Hematopoietic multipotent progenitor cell treated with erythropoietin and hydrocortisone succinate and interleukin-3 and kit ligand, for 6 days (in vitro differentiated cells): ENCODE measurements at places on chromosomes 5 and 9.

- DNase-seq: peak; percentile 92
These were observed 10.0 kb upstream of the C5 start for GRCh38 chr9:121059998-121060636.

GRCh38 chr9:104982543-104982942 lies 54.6 kb upstream of the ABCA1 start:
- DNase-seq: peak; percentile 97

DNA sequence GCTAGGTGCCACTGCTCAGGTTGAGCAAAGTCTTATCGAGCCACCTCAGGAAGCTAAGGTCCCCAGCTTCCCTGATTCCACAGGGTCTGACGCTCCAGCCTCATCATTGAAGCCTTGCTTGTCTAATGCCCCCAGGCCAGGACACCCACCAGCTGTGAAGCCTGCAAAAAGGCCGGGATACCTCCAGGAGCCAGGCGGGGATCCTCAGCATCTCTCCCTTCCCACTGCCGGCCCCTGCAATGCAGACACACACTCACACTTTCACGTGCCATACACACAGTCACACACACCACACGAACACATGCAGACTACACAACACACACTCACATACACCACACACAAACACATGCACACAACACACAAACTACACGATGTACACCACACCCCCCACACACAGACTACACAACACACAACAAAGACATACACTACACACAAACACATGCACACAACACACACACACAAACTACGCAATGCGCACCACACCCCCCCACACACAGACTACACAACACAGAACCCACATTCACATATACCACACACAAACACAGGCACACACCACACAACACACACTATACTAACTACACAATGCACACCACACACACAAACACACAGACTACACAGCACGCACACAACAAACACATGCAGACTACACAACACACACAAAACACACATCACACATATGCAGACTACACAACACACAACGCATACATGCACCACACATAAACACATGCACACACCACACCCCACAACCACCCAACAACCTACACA lies 17.8 kb upstream of the S1PR3 start:
- DNase-seq: no peak

DNA sequence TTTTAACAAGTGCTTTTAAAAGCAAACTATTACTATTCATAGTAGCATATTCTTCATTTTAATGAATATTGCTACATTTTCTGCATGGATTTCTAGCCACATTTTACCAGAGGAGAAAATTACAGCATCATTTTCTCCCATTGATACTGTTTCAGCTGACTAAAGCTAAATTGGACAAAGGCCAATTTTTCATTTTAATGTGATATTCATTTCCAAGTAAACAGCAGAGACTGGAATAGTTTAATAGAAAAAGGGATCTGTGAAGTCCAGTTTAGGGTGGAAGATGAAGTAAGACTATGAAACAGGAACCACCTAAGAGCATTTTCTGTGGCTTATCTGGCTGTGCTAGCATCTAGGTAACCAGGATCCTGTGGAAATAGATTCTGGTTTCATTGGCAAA lies 128.1 kb downstream of the GIN1 start:
- no peak for DNase-seq

GRCh38 chr5:135660826-135661575 lies 82.2 kb upstream of the CXCL14 start:
- DNase-seq: no peak

GRCh38 chr9:82922686-82923085 lies 140.3 kb downstream of the RASEF start:
- no peak for DNase-seq

DNA sequence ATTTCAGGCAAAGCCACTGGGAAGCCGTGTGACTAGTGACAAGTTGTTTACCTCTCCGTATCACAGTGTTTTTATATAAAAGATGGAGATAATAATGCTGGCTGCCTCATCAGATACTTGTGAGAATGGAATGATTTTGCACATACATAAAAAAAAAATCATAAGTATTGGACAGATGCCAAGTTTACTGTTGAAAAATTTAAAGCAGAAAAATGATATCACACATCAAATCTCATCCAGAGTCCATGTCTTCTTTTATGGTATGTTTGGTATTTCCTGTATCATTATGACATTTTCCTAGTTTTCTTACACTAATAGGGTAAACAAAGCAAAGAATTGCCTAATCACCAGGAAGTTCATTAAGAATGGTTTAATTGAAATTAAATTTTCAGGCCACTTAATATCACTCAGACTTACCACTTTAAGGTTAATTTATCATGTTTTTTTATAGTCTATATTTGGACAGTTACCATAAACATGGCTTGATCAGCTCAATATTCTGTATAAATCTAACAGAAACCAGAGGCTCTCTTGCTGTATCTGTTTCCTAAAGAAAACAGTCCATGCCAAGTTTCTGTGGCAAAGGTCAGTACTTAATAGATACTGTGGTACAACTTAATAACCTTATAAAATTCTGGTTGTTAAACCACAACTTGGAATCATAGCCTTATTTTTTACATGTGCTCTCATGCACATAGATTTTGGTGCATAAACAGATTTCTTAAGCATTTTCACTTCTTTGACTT lies 656.5 kb upstream of the RIOK2 start:
- no peak for DNase-seq

- DNase-seq: no peak
These were observed 23.9 kb downstream of the SLC36A1 start for GRCh38 chr5:151471276-151471675.

DNA sequence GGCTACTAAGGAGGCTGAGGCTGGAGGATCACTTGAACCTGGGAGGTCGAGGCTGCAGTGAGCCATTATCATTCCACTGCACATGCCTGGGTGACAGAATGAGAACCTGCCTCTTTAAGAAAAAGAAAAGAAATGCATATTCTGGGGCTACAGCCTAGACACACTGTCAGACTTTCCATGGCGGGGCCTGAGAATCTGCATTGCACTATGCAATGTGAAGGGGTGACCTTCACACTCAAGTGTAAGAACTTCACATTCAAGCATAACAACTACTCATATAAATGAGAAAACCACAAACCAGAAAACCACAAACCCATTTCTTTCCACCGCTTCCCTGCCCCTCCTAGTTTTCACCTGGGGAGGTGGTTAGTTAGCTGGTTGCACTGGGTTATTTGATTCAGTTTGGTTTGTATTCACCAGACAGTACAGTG lies 18.0 kb upstream of the FBP2 start:
- no peak for DNase-seq

DNA sequence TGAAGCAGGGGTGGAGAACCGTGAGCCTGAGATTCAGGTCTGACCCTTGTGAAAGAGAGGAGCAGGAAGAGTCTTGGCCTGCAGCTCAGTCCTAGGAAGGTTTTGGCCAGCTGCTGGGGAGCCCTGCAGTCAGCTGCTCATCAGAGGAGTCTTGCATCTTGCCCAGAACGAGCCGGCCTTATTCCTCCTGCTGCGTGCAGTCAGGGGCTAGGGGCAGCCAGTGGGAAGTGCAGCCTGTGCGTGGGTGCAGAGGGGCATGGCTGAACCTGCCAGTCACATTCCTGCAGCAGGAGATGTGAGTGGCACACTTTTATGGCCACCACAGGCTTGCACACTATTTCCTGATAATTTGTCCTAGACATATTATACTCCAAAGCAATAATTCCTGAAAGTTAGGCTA lies 278.7 kb downstream of the NPR3 start:
- DNase-seq: no peak

DNA sequence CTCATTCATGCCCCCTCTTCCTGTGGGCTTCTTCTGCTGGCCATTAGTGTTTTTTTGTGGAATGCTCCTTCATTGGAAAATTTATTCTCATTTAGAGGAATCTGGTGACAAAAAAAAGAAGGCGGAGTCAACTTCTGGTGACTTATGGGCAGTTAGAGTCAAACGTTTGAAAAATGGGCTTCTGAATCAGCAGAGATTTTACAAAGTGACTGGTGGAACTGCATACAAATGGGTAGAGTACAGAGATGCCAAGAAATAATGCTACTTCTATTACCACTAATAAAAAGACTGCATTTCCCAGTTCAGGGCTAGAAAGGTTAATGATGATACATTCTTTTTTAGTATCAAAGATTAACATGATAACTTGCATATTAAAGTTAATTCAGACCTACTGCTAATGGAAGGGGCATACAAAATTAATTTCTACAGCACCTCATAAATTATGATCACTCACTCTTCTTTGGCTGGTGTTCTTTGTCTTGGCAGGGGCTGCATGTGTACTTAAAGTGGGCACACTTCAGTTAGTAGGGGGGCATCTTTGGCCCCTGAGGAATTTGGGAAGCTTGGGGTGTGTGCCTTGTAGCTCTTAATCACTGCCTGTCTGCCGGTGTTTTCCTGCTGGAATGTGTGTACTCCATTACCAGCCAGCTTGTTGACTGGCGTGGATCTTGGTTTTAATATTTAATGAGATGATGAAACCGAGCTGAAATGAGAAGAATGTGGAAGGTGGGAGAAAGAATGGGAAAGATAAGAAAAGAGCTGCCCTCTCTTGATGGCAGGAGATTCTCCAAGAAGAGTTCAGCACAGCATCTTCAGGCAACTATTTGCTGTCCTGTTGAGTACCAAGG lies 148.9 kb downstream of the DOCK2 start:
- DNase-seq: no peak

DNA sequence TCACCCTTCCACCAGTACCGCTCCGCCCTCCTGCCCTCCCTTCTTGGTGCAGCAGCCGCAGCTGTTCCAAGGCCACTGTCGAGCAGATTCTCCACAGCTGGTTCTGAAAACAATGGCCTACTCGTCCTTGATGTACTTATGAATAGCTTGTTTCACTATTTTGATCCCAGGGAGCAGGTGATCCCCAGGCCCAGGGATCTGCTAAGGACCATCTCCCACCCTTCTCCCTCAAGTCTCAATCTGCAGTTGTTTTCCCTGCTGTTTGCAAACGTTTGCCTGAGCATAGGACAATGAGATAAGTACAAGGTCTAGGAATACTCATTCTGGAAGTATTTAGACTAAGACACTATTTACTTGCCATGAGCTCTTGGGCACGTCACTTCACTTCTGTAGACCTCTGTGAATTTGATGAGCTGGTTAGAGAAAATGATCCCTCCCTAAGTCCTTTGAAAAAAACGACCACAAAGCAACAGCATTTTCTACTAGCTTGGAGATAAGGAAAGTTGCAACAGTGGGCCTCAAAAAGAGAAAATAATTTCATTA lies 1.8 kb downstream of the LURAP1L start:
- DNase-seq: no peak

DNA sequence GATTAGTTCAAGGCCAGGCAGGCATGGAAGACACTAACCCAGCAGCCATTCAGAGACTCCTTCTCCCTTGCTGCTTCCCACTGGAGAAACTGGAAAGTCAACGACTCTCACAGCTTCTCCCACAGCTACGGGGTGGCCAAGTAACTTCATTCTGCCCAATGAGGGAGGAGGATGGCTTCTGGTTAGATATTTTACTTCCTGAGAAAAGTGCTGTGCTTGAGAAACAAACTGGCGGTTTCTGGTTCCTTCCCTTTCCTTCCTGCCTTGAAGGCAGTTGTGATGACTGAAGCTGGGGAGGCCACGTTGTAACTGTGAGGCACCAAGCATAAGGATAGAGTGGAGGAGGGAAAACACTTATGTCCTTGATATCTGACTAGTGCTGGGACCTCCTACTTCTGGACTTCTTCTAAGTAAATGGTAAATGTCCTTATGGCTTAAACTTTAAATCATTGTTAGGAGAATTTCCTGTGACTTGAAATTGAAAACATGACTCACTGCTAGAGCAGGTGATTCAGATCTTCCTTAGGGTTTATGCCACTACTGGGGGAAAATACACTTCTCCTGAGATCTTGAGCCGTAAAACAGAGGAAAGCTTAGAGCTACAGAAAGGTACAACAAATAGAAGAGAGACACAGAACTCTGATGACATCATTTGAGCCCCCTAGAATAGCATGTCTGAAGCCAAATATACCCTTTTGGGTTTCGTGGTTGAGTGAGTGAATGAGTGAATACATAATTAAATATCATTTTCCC lies 3.1 kb upstream of the GNPDA1 start:
- DNase-seq: peak; percentile 60

GRCh38 chr5:123360910-123361309 lies 62.3 kb downstream of the CEP120 start:
- DNase-seq: no peak

GRCh38 chr9:21694424-21694823 lies 108.0 kb upstream of the MTAP start:
- no peak for DNase-seq

GRCh38 chr5:102279711-102280110 lies 16.4 kb downstream of the SLCO4C1 start:
- DNase-seq: peak; percentile 5

GRCh38 chr5:169258372-169259000 lies 42.5 kb downstream of the SLIT3 start:
- no peak for DNase-seq

DNA sequence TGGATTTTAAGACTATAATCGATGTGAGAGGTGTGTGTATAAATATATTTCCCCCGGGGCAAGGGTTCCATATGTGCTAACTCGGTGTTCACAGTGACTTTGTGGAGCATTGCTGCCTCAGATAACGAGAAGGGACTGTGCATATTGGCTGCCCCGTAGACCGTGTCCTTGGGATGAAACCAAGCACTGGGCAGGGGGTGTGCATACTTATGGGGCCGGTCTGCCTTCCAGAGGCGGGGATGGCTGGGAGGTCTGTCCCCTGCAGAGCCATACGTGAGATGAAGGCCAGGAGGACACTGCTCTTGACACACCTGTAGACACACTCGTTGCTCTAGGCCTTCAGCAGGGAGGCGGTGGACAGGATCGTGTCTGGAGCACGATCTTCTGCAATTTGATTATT lies 56.0 kb upstream of the ZNF354A start:
- no peak for DNase-seq

GRCh38 chr5:141512911-141513626 lies 24.2 kb downstream of the PCDHGC5 start:
- DNase-seq: peak; percentile 54

GRCh38 chr5:179887095-179887494 lies 20.6 kb downstream of the TBC1D9B start:
- DNase-seq: no peak

DNA sequence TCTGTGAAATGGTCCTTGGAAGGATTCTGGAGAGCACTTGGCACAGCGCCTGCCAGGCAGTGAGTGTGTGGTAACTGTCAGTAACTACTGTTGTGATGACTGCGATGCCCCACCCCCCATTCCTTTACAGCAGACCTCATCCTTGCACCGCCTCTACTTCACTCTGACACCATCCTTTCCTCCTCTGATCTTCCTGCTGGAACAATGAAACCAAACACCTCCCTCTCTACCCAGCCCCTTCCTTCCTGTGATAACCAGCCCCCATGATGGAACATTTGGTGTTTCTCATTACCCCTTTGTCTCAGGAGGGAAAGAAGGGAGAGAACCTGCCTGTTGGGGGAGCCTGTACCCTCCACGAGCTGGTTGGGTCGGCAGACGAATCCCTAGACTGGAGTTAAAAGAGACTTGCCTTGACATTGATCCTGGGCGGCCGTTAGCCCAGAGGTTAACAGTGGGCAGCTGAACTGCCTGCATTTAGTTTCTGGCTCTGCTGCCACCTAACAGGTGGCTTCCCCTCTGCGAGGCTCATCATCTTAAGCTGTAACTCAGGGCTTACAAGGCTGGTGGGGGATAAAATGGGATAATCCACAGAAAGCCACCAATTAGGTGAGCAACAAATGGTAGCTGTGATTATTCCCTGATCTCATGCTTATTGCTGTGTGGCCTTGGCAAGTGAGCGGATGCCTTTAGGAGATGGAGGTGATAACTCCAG lies 34.2 kb upstream of the GRPEL2 start:
- peak; percentile 24 for DNase-seq

- DNase-seq: no peak
These were observed 1.4 kb downstream of the ERGIC1 start for GRCh38 chr5:172835290-172835993.

- peak; percentile 47 for DNase-seq
These were observed 13.8 kb downstream of the CD74 start for GRCh38 chr5:150398722-150399523.

GRCh38 chr5:33769968-33770367 lies 121.8 kb downstream of the ADAMTS12 start:
- no peak for DNase-seq
